ENCODE measurements at places on chromosomes 6 and 20. TPM values are rescaled to one million over a fixed set of nuclear protein-coding genes. Genes with fewer than 3 reads are reported as not detected.

Gene RPS6KA2
- total RNA-seq: 102 TPM

Gene SLC16A10
- total RNA-seq: 11.9 TPM

Gene PRSS35
- total RNA-seq: 0.59 TPM

Gene MAN1A1
- 78.0 TPM for total RNA-seq

Gene BAG2
- 5.1 TPM for total RNA-seq

Gene ACSS1
- 41.8 TPM for total RNA-seq

Gene TPX2
- 1.9 TPM for total RNA-seq

Gene C20orf141
- total RNA-seq: not detected

Measured in lower lobe of right lung (tissue), 2 donors.